Left ventricle myocardium superior (tissue), 1 donor: ENCODE measurements at places on chromosomes 3 and 15. TPM values are rescaled to one million over a fixed set of nuclear protein-coding genes. Genes with fewer than 3 reads are reported as not detected.

Gene PAQR9
- total RNA-seq: 19.1 TPM

Gene SMCO1
- total RNA-seq: 110 TPM

Gene LSAMP
- 19.9 TPM for total RNA-seq

Gene PLA1A
- 1.3 TPM for total RNA-seq

Gene EHHADH
- total RNA-seq: 19.2 TPM

Gene CGNL1
- 15.2 TPM for total RNA-seq

Gene XXYLT1
- 2.1 TPM for total RNA-seq

Gene BCL6
- total RNA-seq: 104 TPM

Gene GOLGA6A
- total RNA-seq: not detected

Gene STRA6
- total RNA-seq: not detected

Gene CCR2
- 1.3 TPM for total RNA-seq

Gene POLG
- 39.5 TPM for total RNA-seq

Gene MAP4
- 680 TPM for total RNA-seq

Gene CCDC54
- total RNA-seq: not detected

Gene TMCO5A
- total RNA-seq: not detected

Gene CAMK2N2
- not detected for total RNA-seq
